ENCODE measurements at places on chromosomes 2 and 18. TPM values are rescaled to one million over a fixed set of nuclear protein-coding genes. Genes with fewer than 3 reads are reported as not detected.

DNA sequence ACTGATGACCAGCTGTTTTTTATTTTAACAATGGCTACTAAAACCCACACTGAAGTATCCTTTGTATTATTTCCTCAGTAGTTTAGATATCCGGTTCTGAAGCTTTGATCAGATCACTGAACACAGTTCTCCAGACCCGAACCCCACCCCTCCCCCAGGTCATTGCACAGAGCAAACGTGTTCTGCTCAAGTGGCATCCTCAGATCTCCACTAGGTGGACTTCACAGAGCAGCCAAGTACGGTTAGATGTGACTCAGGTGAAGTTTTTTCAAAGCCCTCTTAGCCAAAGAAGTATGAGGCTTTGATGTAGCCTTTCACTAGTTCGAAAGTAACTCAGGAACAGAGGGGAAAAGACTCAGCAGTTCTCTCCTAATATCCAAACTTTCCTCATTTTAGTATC, 142.7 kb upstream of the NRP2 start:
- DNase-seq: no peak

GRCh38 chr2:38671303-38671702, 5.4 kb downstream of the GALM start:
- no peak for DNase-seq

- no peak for DNase-seq
Observed at GRCh38 chr18:23071285-23071684, 64.0 kb upstream of the CABLES1 start.

DNA sequence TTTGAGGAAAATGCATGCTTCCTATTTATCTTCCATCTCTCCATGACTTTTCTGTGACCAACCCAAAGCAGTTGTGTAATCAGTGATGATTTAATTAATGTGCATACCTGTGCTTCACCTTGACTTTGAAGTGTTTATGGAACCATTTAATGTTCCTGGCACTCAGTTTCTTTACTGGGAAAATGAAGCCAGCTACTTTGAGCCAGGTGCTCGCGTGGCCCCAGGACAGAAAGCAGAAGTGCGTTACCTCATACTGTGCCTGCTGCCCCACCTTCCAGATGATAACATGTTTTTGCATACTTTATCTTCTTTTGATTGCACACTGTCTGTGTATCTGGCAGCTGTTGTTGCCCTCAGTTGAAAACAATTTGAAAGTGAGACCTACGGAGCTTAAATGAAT, 61.3 kb downstream of the PMAIP1 start:
- DNase-seq: no peak

GRCh38 chr18:79851489-79851888, 53.8 kb downstream of the KCNG2 start:
- DNase-seq: no peak

- no peak for DNase-seq
Observed at GRCh38 chr2:67612576-67613042, 215.5 kb downstream of the ETAA1 start.

DNA sequence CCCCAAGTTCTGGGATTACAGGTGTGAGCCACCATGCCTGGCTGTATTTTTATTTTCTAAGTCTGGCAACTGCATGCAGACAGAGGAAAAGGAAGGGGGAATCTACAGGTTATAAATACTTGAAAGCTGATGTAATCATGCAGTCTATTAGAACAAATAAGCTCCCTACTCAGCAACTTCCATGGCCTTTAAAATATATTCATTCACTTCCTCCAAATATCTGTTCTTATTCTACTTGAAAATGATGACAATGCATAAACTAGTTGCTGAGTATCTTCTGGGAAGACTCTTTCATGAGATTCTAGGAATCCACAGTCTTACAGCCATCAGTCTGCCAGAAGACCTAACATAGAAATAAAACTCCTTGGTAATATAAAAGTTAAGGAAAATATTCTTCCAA, 66.9 kb upstream of the NCKAP5 start:
- no peak for DNase-seq

DNA sequence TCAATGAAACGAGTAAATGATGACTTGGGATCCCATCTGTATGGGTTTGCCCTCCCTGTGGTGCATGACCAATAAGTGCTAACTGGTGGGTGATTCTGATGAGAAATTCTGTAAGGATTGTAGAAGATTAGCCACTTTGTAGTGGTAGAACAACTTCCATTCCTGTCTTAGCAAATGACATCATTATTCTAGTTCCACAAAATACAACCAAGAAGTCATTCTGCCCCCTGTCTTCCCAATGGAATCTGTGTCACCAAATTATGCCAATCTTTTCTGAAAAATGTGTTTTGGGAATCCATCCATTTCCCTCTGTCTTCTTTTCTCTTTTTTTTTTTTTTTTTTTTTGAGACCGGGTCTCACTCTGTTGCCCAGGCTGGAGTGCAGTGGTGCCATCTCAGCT, 48.4 kb downstream of the SLC38A11 start:
- no peak for DNase-seq

DNA sequence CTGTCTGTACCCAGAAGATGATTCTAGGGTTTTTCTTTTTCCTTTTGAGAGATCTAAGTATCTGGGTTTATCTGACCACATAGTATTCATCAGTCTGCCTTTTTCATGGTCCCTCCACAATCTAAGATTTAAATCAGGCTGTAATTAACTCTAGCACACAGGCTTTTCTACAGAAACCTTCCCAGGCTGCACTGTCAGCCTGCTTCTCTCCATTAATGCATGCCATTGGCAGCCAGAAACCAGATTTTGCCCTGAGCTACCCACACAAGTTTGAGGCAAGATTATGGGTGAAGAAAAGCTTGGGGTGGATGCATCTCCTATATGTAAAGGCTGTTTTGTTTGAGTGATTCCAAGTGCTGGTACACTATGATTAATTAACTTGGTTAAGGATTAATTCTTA, 45.7 kb upstream of the EML4 start:
- no peak for DNase-seq

DNA sequence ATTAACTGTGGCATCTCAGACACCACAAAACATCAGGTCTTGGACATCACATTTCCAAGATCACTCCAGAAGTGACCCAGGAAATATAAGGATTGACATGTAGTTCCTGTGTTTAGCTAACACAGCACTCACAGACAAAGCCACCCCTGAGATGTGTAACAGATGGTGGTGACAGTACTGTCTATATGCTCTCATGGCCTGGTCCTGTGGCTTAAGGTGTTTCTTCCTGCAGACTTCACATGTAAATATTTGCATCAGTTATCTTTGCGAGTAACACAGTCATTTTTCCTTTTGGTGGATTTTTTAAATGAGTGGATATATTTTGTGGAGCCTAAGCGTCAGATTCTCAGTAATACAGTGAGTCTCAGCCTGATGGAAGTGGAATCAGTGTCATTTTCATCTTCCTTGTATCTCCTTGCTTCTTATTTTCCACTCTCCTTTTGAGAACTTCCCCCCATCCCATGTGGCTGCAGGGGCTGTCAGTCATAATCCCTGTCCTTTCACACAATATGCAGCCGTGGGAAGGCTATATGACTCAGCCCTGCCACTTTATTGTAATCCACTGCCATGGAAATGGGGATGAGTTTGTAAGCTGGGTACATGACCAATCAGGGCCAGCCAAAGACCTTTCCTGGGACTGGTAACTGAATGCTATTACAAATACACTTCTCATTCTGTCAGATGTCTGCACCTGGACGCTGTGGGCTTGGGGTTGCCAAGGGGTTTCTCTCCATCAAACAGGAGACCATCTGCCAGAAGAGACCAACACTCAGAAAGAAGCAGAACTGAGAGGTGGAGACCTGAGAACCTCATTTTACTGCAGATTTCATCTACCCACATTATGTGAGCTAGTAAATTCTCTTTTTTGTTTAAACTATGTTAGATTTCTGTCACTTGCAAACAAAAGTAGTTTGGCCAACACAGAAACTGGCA, 74.3 kb downstream of the ICOS start:
- no peak for DNase-seq

DNA sequence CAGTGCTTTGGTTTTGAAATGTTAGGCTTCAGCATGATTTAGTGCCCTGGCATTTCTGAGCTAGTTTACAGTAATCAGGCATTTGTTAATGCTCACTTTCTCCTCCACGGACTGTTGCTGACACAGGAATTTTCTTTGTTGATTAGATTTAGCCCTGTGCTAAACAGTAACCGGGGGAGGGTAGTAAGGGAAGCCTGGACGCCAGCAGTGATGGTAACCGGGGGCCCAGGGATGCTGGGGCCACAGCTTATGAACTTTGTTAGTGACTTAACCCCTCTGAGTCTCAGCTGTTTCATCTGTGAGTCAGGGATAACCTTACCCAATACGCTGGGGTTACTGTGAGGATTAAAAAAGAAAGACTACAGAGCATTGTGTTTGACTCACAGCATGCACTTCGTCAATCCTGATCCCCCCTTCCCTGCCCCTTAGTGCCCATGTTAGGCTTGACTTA, 33.5 kb downstream of the KLHL29 start:
- DNase-seq: no peak

- no peak for DNase-seq
Observed at GRCh38 chr2:45950606-45951005, 299.1 kb downstream of the PRKCE start.

DNA sequence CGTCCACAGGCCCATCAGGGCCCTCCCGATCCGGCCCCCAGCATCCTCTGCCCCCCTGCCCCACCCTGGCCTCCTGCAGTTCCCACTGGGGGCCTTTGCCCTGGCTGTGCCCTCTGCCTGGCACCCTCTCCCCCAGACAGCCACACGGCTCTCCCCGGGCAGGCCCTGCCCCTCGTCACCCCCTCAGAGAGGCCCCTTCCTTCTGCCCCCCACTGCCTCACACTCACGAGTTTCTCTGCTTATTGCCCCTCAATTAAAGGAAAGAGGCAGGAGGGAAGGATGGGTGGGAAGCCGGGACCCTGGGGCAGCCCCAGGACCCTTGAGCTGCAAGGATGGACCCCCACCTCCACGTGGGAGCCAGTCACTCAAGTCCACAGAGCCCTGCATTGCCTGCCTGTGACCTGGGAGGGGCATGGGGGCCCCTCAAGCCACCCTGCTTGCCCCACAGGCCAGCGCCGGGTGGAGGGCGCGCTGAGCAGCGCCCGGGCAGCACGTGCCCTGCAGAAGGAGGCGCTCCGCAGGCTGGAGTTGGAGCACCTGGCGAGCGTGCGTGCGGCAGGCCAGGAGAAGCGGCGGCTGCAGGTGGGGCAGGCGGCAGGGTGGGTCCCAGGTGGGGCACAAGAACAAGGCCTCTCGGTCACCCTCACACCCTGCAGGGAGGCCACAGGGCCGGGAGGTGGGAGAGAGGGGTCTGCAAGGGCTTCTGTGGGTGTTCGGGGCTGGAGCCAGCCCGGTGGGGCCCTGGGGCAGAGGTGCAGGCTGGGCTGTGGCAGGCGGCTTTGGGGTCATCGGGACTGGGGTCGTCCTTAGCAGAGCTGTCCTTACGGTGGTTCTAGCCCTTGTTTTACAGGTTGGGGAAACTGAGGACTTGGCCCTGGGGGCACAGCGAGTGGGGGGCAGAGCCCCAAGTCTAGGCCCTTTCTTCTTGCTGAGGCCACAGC, 30.5 kb upstream of the SNED1 start:
- DNase-seq: no peak

- no peak for DNase-seq
Observed at GRCh38 chr18:924987-925386, 20.3 kb downstream of the ADCYAP1 start.

GRCh38 chr2:109246616-109247015, 117.6 kb downstream of the SH3RF3 start:
- no peak for DNase-seq

DNA sequence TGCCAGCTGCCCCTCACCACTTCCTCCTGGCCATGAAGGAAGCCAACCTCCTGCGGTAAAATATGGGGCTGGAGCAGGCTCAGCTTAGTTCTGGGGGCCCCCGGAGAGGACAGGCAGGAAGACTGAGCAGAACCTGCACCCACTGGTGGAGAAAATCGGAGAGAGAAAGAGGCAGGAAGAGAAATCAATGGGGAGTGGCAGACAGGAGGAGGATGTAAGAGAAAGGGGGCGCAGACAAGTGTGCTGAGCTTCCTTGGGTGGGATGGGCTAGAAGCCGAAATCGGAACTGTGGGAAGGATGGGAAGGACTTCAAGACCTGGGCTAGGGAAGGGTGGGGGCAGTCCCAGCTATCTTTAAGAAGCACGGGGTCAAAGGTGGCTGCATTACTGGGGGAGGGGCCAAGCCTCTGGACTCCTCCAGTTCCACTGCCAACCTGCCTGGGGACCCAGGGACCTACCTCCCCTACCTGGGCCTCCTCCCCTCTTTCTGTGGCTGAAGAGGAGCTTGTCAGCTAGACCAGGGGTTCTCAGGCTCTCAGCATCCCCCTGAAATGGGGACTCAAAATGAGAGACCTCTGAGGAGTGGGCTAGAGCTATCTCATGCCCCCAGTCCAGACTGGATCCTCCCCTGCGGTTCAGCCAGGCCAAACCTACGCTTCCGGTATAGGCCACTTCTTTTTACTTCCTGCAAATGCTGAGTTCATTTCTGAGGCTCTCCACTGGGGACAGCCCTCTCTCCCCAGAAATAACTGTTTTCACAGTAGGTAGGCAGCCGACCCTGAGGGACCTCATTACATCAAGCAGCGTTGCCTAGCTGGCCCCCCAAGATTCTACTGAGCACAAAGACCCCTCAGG, 33.6 kb upstream of the B3GNT7 start:
- DNase-seq: no peak

GRCh38 chr18:78770823-78771139, 208.8 kb upstream of the SALL3 start:
- no peak for DNase-seq

DNA sequence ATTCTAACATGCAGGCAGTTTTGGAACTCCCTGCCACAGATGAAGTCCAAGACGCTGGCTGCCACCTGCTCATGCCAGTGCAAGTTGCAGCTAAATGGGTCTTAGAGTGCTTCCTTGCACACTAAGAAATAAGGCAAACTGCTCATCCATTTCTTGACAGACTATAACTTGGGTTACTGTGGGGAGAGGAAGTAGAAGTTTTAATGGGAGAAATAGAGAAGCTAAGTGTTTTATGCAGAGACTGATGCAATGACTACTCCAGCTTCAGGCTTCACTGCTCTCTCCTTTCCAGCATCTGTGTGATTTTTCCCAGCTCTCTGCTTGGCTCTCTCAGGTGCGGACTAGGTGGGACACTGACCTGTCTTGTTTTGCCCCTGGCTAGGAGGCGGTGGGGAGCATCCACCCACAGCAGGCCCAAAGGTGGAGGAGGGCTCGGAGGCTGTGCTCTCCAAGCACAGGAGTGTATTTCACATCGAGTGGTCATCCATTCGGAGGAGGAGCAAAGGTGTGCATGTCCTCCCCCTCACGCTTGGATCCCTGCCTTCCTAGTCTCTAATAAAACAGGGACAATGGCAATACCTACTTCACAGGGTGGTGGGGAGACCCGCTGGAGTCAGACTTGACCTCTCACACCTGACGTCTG, 48.2 kb downstream of the SLC14A2 start:
- DNase-seq: no peak

The MAP3K2 gene
- polyA plus RNA-seq: 3.3 TPM

The IFIH1 gene
- polyA plus RNA-seq: 2.9 TPM

The CROCC2 gene
- polyA plus RNA-seq: not detected

The RBM44 gene
- polyA plus RNA-seq: not detected

The REG1B gene
- not detected for polyA plus RNA-seq

The MYO5B gene
- 17.7 TPM for polyA plus RNA-seq

The RGPD3 gene
- not detected for polyA plus RNA-seq

The MYCN gene
- 12.0 TPM for polyA plus RNA-seq

All from brain (organoid and tissue), 16 donors.